ENCODE measurements at places on chromosomes 6 and 20.

GRCh38 chr6:158566207-158566818 lies 6.4 kb downstream of the TMEM181 start:
- DNase-seq, result no peak

GRCh38 chr20:43689165-43689564 lies 22.3 kb downstream of the MYBL2 start:
- DNase-seq, result no peak

DNA sequence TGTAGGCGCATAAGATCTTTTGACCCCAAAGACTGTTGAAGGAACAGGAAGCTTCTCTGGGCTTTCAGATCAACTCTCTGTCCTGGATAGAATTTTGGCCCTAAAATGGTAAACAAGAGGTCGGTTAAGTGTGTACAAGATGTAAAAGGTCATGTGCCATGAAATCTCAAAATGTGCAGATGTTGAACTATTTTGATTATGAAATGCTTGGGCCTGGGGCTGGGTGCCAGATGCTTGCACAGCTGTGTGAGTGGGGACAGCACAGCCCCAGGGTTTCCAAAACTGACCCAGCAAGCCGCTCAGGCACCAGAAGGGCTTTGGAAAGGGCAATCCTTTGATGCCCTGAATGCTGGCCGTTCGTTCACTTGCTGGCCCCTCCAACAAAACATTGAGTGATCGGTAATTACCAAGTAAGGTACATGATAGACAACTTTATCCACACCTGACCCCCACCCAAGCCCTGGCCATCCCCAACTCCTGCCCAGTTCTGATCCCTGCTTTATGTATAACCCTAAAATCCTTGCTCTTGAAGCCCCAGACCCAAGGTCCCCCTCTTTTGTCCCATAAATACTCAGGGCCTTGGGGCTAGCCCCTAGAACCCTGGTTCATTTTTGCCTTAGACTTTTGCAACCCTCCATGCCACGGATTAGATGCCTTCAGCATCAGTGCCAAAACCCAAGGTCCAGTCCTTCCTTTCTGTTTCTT lies 1.9 kb downstream of the TMEM239 start:
- DNase-seq, result no peak

DNA sequence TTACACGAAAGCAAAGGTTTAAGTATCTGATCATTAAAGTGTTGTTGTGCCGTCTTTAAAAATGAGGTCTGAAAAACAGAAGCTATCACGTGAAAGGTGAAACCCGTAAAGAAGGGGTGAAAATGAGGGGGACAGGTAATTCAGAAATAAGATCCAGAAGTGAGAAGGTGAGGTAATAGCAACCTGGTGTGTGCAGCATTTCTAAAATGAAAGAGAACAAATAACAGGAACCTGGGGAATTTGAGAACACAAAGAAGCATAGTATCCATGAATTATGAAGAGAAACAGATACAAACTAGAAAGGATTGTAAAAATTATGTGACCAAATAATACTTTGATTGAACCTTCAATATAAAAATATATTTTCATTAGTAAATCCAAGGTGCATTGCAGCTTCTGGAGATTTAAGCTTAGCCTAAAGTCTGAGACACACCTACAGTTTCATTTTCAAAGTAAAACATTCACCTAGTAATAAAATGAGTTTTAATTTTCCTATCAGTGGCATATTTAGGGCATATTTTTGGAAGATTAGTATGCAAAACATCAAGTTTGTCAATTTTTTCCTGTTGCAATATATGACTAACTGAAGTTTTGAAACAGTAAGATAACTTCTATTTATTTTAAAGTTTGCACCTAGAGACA lies 1.4 kb downstream of the HEY2 start:
- DNase-seq, result no peak

GRCh38 chr6:57313711-57314471 lies 3.5 kb upstream of the PRIM2 start:
- DNase-seq, result no peak

- no peak for DNase-seq
Measured at GRCh38 chr6:77034161-77034560, 429.1 kb downstream of the HTR1B start.

GRCh38 chr6:5674721-5675120 lies 332.0 kb downstream of the NRN1 start:
- no peak for DNase-seq

Measured in left cardiac atrium (tissue), 4 donors.